ENCODE measurements at places on chromosomes 3 and 15.
A peak's percentile ranks its signal among the peaks of the same experiment; 100 is the strongest.

DNA sequence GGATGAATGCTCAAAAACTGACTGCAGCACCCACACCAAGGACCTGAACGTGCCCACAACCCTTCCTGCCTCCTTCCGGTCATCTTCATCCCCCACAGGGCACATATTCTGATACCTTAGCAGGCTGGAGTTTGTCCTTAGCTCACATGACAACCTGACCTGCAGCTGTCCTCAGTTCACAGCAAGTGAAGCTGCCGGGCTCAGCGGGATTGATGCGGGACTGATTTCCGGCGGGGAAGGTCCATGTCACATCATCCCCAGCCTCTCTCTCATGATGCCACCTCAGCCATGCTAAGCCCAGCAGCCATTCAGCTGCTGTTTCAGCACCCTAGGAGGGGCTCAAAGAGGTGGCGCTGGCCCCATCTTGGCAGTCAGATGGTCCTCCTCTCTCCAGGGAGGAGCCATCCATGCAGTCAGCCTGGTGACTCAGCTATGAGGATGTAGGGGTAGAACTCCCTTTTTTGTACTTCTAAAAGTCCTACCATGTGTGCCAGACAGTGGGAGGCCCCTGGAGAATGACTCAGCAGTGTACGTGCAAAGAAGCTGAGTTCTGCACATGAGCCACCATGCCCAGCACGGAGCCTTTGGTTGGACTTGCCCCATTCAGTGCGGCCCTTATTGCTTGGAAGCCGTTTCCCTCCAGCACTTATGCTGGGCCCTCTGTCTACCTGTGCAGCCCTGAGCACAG lies 9.5 kb downstream of the CA12 start:
- no peak for DNase-seq

DNA sequence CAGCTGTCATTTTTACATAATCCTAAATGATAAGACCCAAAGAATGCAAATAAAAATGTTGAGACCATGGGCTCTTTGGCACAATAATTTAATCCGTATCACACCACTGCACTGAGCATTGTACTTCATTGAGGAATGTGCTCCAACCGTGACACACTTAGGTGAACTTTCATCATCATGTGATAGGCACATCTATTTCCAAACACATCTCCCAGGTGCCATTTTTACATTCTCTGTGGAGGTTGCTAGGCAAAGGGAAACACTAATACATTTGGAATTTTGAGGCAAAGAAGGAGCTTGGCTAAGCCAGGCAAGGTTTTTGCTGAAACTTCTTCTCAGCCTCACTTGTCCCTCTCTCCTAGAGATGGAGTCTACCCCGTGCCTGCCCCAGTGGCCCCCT lies 68.7 kb downstream of the LRTM1 start:
- DNase-seq = no peak

DNA sequence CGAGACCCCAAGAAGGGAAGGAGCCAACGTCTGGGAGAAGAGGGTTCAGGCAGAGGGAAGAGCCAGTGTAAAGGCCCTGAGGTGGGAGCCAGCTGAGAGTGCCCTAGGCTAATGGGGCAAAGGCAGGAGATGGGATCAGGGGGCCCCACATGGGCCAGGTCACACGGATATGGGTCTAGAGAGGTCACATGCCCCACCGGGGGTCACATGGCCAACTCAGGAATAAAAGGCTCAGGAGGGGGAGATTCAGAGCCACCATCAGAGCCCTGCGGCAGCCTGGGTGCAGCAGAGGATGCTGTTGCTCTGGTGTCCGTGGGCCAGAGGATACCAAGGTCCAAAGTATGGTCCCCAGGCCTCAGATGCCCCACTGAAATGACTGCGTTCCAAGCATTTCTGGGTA lies 55.3 kb upstream of the SLC6A6 start:
- no peak for DNase-seq

DNA sequence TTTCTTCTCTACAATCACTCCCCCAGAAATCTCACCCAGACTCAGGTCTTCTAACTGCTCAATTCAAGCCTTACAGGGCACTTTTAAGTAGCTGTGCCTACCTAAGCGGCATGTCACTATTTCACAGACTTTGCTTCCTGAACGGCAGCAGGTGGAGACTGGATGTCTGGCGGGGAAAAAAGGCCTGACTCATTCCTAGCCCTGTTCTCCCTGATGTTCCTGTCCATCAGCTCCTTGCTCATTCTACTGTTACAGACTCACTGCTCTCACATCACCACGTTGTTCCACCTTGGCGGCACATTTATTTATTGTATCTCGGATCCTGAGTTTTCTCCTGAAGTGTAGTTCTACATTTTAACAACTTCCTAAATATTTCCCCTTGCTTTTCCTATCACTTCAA lies 52.6 kb upstream of the ATP11B start:
- no peak for DNase-seq

DNA sequence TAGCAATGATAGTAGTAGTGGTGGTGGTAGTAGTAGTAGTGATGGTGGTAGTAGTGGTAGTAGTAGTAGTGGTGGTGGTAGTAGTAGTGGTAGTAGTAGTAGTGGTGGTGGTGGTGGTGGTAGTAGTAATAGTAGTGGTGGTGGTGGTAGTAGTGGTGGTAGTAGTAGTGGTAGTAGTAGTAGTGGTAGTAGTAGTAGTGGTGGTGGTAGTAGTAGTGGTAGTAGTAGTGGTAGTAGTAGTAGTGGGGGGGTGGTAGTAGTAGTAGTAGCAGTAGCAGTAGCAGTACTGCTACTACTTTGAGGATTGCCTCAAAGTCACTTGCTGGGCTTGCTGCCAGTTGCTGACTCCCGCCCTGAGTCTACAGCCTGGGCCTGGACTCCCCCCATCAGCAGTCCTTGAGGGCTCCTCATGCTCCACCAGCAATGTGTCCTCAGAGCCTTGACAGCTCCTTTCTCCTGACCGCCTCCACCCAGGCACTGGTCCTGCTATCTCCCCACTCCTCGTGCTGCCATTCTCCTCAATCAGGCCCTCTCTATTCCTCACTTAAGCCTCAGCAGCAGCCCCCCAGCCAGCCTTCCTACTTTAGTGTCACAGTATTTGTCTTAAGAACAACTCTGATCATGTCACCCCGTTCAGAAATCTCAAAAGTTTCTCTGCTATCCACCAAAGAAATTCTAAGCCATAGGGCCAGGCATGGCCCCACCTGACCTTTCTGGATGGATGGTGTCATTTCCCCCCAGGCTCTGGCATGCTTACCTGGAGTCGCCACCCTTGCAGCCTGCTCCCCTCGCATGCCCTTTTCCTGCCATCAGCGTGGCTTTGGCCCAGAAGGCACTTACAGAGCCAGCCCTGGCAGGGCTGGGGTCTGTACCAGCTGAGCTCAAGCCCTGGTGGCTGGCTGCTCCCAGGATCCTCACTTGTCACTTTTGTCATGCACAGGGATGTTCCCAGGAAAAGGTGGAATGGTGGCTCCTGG lies 45.6 kb downstream of the DLEC1 start:
- DNase-seq = peak; percentile 40

Data from central memory CD4-positive, alpha-beta T cell (primary cell).